ENCODE measurements at places on chromosomes 11 and 22. TPM values are rescaled to one million over a fixed set of nuclear protein-coding genes. Genes with fewer than 3 reads are reported as not detected.
A peak's percentile ranks its signal among the peaks of the same experiment; 100 is the strongest.

DNA sequence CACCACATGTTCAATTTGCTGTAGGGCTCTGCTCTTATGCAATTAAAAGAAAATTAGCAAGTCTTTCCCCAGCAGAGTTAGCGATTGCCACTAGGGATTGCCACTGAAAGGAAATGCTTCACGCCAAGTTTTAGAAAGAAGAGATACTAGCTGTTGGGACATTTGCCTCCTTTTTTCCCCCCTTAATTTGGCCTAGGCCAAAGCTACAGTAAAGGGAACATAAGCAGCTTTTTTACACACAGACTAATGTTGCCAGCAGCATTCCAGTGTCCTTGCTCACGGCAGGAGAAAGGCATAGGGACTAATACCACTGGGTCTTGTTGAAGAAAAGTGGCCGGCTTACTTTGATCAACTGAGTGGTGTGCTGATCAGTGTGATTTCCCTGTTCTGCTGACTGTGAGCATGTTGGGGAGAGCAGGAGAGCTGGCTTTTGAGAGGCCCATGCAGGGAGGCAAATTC is 71.2 kb downstream of the PHF21A start:
- no peaks in the 10 kb centered on the region for H3K27me3 ChIP-seq
- H3K36me3 ChIP-seq, result no peaks in the 10 kb centered on the region
- DNase-seq, result peak; percentile 16
- peak overlapping the region; percentile 84 for H3K27ac ChIP-seq

GRCh38 chr11:128757886-128758612 is 64.2 kb downstream of the FLI1 start:
- no peak overlapping the region for H3K27ac ChIP-seq
- H3K4me3 ChIP-seq, result no peak overlapping the region
- H3K27me3 ChIP-seq, result peaks cover 4% of the 10 kb centered on the region
- no peaks in the 10 kb centered on the region for H3K36me3 ChIP-seq
- DNase-seq, result no peak

DNA sequence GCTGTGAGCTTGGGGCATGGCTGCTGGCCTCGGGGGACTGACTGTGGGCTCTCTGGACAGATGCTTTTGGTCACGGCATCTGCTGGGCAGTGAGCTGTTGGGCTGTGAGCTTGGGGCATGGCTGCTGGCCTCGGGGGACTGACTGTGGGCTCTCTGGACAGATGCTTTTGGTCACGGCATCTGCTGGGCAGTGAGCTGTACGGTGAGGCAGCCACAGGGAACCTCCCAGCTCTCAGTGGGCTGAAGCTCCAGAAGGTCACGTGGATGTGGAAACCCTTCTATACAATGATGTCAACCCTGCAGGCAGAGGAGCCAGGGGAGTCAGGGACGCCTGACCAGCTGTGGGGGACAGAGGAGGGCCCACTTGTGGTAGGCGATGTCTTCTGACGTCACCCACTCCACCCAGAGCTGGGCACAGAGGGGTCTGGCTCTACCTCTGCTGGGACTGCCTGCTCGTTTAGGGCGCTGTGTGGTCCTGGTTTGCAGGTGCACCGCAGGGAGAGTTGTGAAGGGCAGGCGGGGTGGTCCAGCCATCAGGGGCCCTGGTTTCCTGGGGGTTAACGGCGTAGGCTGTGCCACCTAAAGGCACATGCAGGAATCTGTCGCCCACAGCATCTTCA is 1331.3 kb downstream of the BRD1 start:
- peaks cover 17% of the 10 kb centered on the region for H3K4me1 ChIP-seq
- H3K27ac ChIP-seq, result peak overlapping the region; percentile 77
- H3K36me3 ChIP-seq, result no peaks in the 10 kb centered on the region
- peaks cover 7% of the 10 kb centered on the region for H3K27me3 ChIP-seq
- peak overlapping the region; percentile 25 for H3K4me3 ChIP-seq

DNA sequence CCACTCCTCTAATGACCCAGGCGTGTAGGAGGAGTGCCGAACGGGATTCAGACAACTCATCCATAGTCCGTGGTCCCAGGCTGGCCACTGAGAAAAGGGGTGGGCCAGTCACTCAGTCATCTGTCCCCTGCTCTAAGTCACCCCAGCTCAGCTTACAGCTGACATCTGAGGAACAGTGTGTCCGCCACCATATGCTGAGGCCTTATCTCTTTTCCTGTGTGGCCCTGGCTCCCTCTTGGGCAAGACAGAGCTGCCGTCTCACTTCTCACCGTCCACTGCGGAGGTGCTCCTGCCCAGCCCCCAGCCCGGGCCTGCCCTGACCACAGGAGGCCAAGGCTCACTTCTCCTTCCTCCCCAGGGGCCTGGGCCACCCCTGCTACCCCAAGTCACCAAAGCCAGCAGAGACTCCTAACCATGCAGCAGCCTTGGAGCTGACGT is 6.8 kb downstream of the CCDC86 start:
- DNase-seq, result no peak
- H3K4me1 ChIP-seq, result peaks cover 17% of the 10 kb centered on the region
- H3K27ac ChIP-seq, result peak overlapping the region; percentile 2
- peaks cover 6% of the 10 kb centered on the region for H3K27me3 ChIP-seq
- H3K36me3 ChIP-seq, result no peaks in the 10 kb centered on the region
- peak overlapping the region; percentile 28 for H3K4me3 ChIP-seq

DNA sequence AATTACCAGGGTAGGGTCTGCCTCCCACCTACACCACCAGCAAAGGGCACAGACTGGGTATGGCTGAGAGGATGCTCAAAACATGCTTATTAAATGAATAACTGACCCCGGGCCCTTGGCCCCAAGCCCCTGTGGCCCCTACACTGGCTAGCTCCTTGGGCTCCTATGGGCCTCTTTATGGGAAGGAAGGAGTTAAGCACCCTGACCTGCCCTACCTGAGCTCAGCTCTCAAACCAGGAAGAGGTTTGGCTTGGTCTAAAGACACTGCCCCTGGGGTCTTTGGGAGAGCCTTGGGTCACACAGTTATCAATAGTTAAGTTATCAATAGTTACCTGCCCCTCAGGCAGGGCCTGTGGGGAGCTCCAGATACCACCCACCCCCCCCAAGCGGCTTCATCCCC is 1.2 kb downstream of the USH1C start:
- peaks cover 13% of the 10 kb centered on the region for H3K27me3 ChIP-seq
- DNase-seq, result no peak
- no peaks in the 10 kb centered on the region for H3K36me3 ChIP-seq

DNA sequence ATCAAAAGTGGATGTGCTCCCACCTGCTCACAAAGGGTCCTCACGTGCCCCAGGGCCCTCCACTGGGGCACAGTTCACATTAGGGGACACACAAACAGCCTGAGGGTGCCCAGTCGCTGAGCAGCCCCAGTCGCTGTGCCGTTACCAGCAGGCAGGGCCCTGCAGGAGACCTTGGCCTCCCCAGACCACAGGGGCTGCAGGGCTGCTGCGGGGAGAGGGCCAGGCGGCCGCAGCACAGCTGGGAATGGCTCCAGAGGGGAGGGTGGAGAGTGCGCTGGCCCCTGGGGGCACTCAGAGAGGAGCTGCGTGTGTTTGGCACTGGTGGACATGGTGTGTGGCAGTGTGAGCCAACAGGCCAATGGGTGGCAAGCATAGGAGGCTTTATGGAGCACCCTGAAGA is 20.3 kb upstream of the PACSIN2 start:
- H3K27me3 ChIP-seq, result peaks cover 2% of the 10 kb centered on the region
- H3K4me3 ChIP-seq, result no peak overlapping the region
- H3K36me3 ChIP-seq, result no peaks in the 10 kb centered on the region
- no peak overlapping the region for H3K27ac ChIP-seq
- DNase-seq, result peak; percentile 26

GRCh38 chr11:22890227-22890626 is 30.0 kb upstream of the CCDC179 start:
- H3K4me3 ChIP-seq, result no peak overlapping the region
- H3K27me3 ChIP-seq, result no peaks in the 10 kb centered on the region
- no peaks in the 10 kb centered on the region for H3K36me3 ChIP-seq
- H3K4me1 ChIP-seq, result no peaks in the 10 kb centered on the region
- DNase-seq, result no peak

DNA sequence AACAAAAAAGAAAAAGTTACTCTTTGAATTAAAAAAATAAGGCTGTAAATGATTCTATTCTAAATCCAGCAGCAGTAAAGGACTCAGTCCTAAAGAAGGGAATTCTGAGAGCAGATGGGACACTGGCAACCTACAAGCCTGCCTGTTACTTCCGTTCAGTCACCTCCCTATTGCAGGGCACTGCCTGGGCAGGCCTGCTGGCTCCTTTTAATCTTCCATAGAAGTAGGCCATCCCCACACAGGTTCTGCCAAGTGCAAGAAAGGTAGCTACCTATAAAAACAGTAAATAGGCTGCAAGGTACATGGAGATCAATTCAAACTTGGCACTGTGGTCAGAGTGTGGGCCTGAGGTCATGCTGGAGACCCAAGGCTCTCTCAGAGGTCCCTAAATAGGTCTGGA is 136.4 kb downstream of the TRIM44 start:
- H3K4me1 ChIP-seq, result peaks cover 4% of the 10 kb centered on the region
- H3K27me3 ChIP-seq, result no peaks in the 10 kb centered on the region
- no peak overlapping the region for H3K27ac ChIP-seq

GRCh38 chr11:133198438-133198837 is 333.9 kb downstream of the OPCML start:
- no peak overlapping the region for H3K4me3 ChIP-seq
- H3K4me1 ChIP-seq, result peaks cover 4% of the 10 kb centered on the region
- no peaks in the 10 kb centered on the region for H3K27me3 ChIP-seq
- no peak for DNase-seq
- H3K27ac ChIP-seq, result no peak overlapping the region

DNA sequence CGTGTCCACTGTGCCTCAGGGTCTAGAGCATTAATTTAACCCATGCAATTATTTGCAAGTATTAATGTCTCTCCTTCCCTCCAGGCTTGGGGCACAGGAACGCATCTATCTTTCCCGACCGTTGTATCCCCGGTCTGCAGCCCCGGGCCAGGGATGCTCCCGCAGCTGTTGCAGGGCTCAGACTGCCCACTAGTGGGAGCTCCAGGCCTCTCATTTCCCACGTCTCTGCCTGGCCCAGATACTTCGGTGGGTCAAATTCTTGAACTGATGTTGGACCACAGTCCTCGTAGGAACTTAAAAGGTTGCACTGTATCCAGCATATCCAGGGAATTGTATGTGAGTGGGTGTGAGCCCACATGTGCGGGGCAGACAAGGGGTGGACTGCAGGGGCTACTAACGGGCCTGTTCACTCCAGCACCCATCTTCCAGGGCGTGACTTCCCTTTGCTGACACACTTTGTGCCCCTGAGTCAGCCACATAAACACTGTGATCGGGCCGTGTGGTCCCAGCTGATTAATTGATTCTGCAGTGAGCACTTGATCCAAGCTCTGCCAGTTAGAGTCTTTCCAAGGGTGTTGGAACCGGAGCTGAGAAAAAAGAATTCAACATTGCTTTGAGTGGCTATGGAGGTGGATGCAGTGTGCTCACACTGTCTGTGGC is 451.3 kb downstream of the TBC1D22A start:
- DNase-seq, result no peak
- H3K36me3 ChIP-seq, result peaks cover 6% of the 10 kb centered on the region
- H3K4me3 ChIP-seq, result no peak overlapping the region
- peaks cover 15% of the 10 kb centered on the region for H3K27me3 ChIP-seq
- H3K4me1 ChIP-seq, result no peaks in the 10 kb centered on the region

GRCh38 chr11:128417607-128418324 is 169.6 kb downstream of the ETS1 start:
- peaks cover 9% of the 10 kb centered on the region for H3K4me1 ChIP-seq
- H3K27ac ChIP-seq, result no peak overlapping the region
- H3K4me3 ChIP-seq, result no peak overlapping the region
- no peak for DNase-seq
- no peaks in the 10 kb centered on the region for H3K27me3 ChIP-seq

- DNase-seq, result peak; percentile 41
- H3K27me3 ChIP-seq, result no peaks in the 10 kb centered on the region
- H3K36me3 ChIP-seq, result peaks cover 11% of the 10 kb centered on the region
- no peaks in the 10 kb centered on the region for H3K4me1 ChIP-seq
Measured at GRCh38 chr11:35237860-35238715, 99.1 kb downstream of the CD44 start.

DNA sequence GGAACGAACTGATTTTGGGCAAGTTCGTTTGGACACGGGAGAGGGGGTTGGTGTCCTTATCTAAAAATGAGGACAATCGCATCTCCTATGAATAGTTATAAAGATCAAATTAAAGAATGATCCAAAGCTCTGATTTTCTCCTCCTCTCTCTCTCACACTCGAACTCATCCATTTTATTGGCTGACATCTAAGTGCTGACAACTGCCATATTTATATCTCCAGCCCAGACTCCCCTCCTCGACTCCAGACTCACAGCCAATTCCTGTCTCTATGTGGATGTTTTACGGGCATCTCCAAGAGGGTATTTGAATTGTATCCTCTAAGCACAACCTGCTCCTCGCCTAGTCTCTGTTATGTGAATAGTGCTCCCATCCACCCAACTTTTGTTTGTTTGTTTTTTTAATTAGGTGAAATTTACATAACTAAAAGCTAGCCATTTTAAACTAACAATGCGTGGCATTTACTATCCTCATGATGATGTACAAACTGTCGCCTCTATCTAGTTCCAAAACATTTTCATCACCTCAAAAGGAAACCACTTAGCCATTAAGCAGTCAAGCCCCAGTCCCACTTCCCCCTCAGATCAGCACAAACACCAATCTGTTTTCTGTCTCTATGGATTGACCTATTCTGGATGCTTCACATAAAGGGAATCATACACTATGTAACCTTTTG is 4.0 kb downstream of the SYN3 start:
- H3K4me3 ChIP-seq, result peak overlapping the region; percentile 87
- peaks cover 33% of the 10 kb centered on the region for H3K4me1 ChIP-seq
- H3K27me3 ChIP-seq, result peaks cover 11% of the 10 kb centered on the region
- no peak for DNase-seq
- peak overlapping the region; percentile 0 for H3K27ac ChIP-seq

DNA sequence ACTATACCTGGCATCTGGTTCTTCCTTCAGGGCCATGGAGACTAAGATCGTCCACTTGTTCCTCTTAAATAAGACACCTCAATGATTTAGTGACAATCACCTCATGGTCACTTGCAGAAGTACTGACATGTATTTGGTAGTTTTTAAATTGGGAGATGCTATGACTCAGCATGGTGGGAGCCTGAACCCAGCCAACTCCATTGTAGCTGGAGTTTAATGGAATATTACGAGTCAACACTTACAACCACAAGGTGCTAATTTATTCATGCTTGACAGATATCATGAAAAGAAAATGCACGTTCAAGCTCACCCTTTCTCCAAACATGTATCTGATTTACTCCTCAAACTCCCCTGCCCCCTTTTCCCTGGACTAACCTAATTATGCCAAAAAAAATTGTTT is 16.6 kb upstream of the APOL3 start:
- H3K27ac ChIP-seq, result no peak overlapping the region
- no peaks in the 10 kb centered on the region for H3K36me3 ChIP-seq
- no peak for DNase-seq
- H3K4me1 ChIP-seq, result peaks cover 1% of the 10 kb centered on the region

DNA sequence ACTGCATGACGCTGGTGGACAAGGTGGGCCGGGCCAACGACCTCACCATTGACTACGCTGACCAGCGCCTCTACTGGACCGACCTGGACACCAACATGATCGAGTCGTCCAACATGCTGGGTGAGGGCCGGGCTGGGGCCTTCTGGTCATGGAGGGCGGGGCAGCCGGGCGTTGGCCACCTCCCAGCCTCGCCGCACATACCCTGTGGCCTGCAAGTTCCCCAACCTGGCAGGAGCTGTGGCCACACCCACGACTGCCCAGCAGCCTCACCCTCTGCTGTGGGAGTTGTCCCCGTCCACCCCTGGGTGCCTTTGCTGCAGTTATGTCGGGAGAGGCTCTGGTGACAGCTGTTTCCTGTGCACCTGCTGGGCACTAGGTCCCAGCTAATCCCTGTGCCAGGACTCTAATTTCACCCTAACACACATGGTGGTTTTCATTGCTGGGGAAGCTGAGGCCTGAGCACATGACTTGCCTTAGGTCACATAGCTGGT is 49.0 kb upstream of the PPP6R3 start:
- no peaks in the 10 kb centered on the region for H3K36me3 ChIP-seq
- no peak for DNase-seq
- H3K27ac ChIP-seq, result no peak overlapping the region

SLC37A2 gene
- total RNA-seq, result 0.74 TPM

SCO2 gene
- total RNA-seq, result 4.8 TPM

OR51B4 gene
- not detected for total RNA-seq
